T-helper 2 cell treated with Interferon-gamma antibody and Interleukin-4, amounts not matched to agents 100 ng/mL and 5 ng/mL, for 36 hours (primary cell): ENCODE measurements at places on chromosomes 3 and 15. TPM values are rescaled to one million over a fixed set of nuclear protein-coding genes. Genes with fewer than 3 reads are reported as not detected.

Gene LRRN1
- 0.16 TPM in 1 of 2 replicates, not detected in the other for total RNA-seq

Gene OCA2
- not detected in 2 replicates for total RNA-seq

Gene GPX1
- total RNA-seq = 118 and 123 TPM in 2 replicates

Gene SEMA3F
- total RNA-seq = 0.05 and 0.11 TPM in 2 replicates

Gene PLA2G4E
- not detected in 2 replicates for total RNA-seq

Gene GOLGA6A
- not detected in 2 replicates for total RNA-seq

Gene DNAH12
- 0.14 TPM in 1 of 2 replicates, not detected in the other for total RNA-seq

Gene CLDN16
- not detected in 2 replicates for total RNA-seq

Gene SLC51B
- total RNA-seq = not detected in 2 replicates

Gene GPR87
- 0.09 and 0.20 TPM in 2 replicates for total RNA-seq

Gene PLS1
- total RNA-seq = 5.5 and 6.1 TPM in 2 replicates

Gene DUSP7
- 42.4 and 43.7 TPM in 2 replicates for total RNA-seq

Gene NOX5
- 0.02 TPM in 2 replicates for total RNA-seq

Gene PLSCR2
- total RNA-seq = 0.11 TPM in 1 of 2 replicates, not detected in the other

Gene CAV3
- not detected in 2 replicates for total RNA-seq

Gene SLC25A38
- total RNA-seq = 44.2 and 44.3 TPM in 2 replicates

Gene DLL4
- not detected in 2 replicates for total RNA-seq

Gene SEMA3B
- total RNA-seq = 0.30 and 0.57 TPM in 2 replicates

Gene C3orf20
- 0.20 and 0.30 TPM in 2 replicates for total RNA-seq

Gene TLR9
- 0.25 TPM in 1 of 2 replicates, not detected in the other for total RNA-seq

Gene TTLL13
- 0.34 and 1.1 TPM in 2 replicates for total RNA-seq

Gene STRIT1
- not detected in 2 replicates for total RNA-seq

Gene ESYT3
- 0.61 and 1.2 TPM in 2 replicates for total RNA-seq

Gene TIPARP
- total RNA-seq = 58.4 and 62.6 TPM in 2 replicates

Gene GOLGA8M
- total RNA-seq = 3.9 and 4.4 TPM in 2 replicates

Gene FBXW12
- not detected in 2 replicates for total RNA-seq

Gene CACNA2D3
- not detected in 2 replicates for total RNA-seq

Gene HHATL
- total RNA-seq = not detected in 2 replicates

Gene HES1
- total RNA-seq = 2.8 TPM in 2 replicates

Gene DUOX1
- total RNA-seq = 0.09 TPM in 1 of 2 replicates, not detected in the other

Gene OXNAD1
- 42.9 and 43.9 TPM in 2 replicates for total RNA-seq

Gene KLF15
- not detected in 2 replicates for total RNA-seq

Gene DYNLT2B
- total RNA-seq = 19.8 and 20.4 TPM in 2 replicates

Gene GOLGA8J
- 0.45 TPM in 1 of 2 replicates, not detected in the other for total RNA-seq

Gene FHIT
- total RNA-seq = 40.4 and 40.6 TPM in 2 replicates

Gene SMCO1
- total RNA-seq = not detected in 2 replicates

Gene PLCH1
- 0.59 and 0.80 TPM in 2 replicates for total RNA-seq

Gene SLC35G2
- 0.34 and 0.48 TPM in 2 replicates for total RNA-seq

Gene GP5
- 1.0 and 1.1 TPM in 2 replicates for total RNA-seq

Gene KY
- not detected in 2 replicates for total RNA-seq

Gene CPN2
- total RNA-seq = not detected in 2 replicates

Gene TFDP2
- 25.2 and 32.2 TPM in 2 replicates for total RNA-seq

Gene CALML4
- 15.1 and 15.4 TPM in 2 replicates for total RNA-seq
